ENCODE measurements at places on chromosomes 6 and 20. TPM values are rescaled to one million over a fixed set of nuclear protein-coding genes. Genes with fewer than 3 reads are reported as not detected.

- no peaks in the 10 kb centered on the region for H3K27me3 ChIP-seq
- no peak overlapping the region for H3K27ac ChIP-seq
- H3K4me3 ChIP-seq = no peak overlapping the region
- no peaks in the 10 kb centered on the region for H3K4me1 ChIP-seq
- H3K36me3 ChIP-seq = no peaks in the 10 kb centered on the region
Observed at GRCh38 chr6:97819710-97820109, 536.7 kb upstream of the MMS22L start.

DNA sequence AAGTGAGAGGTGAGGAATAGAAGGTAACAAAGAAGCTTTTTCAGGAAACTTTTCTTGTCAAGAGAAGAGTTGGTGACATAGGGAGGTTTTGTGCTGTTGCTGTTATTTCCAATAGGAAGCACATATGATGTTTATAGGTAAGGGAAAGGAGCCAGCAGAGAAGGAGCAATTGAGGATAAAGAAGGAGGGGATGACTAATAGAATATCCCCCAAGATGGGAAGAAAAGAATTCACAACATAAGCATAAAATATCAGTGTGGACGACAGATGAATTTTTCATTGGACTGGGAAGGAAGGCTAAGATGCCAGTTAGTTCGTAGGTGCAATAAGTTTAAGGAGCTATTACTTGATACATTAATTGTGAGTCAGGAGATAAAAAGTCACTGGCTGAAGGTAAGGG is 8.5 kb upstream of the BEND6 start:
- no peak overlapping the region for H3K4me3 ChIP-seq
- H3K36me3 ChIP-seq = no peaks in the 10 kb centered on the region
- no peaks in the 10 kb centered on the region for H3K4me1 ChIP-seq
- DNase-seq = no peak
- H3K27me3 ChIP-seq = no peaks in the 10 kb centered on the region
- no peak overlapping the region for H3K27ac ChIP-seq

GRCh38 chr6:34570066-34570833 is 14.1 kb upstream of the SPDEF start:
- H3K27me3 ChIP-seq = no peaks in the 10 kb centered on the region
- no peaks in the 10 kb centered on the region for H3K4me1 ChIP-seq
- no peak overlapping the region for H3K4me3 ChIP-seq
- H3K36me3 ChIP-seq = no peaks in the 10 kb centered on the region
- no peak for DNase-seq

Gene FAM209B
- polyA plus RNA-seq = 1.9 TPM

- H3K27me3 ChIP-seq = no peaks in the 10 kb centered on the region
- peak; percentile 98 for DNase-seq
- H3K4me1 ChIP-seq = peaks cover 2% of the 10 kb centered on the region
- peak overlapping the region; percentile 97 for H3K27ac ChIP-seq
- H3K36me3 ChIP-seq = peaks cover 3% of the 10 kb centered on the region
Observed at GRCh38 chr6:33589731-33590530, 9.9 kb upstream of the BAK1 start.

DNA sequence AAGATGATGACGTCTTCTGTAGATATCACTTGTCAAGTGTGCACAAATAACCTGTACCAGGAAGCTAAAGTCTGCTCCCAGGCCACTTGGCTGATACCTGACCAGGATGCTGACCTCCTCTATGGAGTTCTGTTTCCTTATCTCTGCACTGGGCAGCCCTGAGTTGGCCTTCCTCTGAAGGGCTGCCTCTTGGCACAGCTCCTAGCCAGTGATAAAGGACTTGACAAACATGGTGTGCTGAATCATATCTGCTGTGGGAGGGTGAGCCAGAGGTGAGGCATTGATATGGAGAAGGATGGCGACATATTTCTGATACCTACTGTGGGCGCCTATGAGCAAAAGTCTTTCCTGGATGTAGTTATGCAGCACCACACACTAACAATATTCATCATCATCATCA is 32.8 kb upstream of the FOXA2 start:
- no peak overlapping the region for H3K27ac ChIP-seq
- no peaks in the 10 kb centered on the region for H3K4me1 ChIP-seq
- H3K4me3 ChIP-seq = no peak overlapping the region
- H3K36me3 ChIP-seq = no peaks in the 10 kb centered on the region
- peak; percentile 61 for DNase-seq

Gene NXT1
- polyA plus RNA-seq = 15.0 TPM

Gene ZDHHC14
- 3.4 TPM for polyA plus RNA-seq

GRCh38 chr6:118171852-118172251 is 264.8 kb downstream of the SLC35F1 start:
- H3K27me3 ChIP-seq = no peaks in the 10 kb centered on the region
- no peak for DNase-seq
- H3K4me1 ChIP-seq = no peaks in the 10 kb centered on the region
- no peaks in the 10 kb centered on the region for H3K36me3 ChIP-seq

- H3K36me3 ChIP-seq = no peaks in the 10 kb centered on the region
- DNase-seq = no peak
Observed at GRCh38 chr6:84809455-84809854, 45.1 kb upstream of the TBX18 start.

Gene COL9A1
- not detected for polyA plus RNA-seq

Gene RIMS4
- not detected for polyA plus RNA-seq

- no peak for DNase-seq
- no peaks in the 10 kb centered on the region for H3K36me3 ChIP-seq
- H3K27me3 ChIP-seq = no peaks in the 10 kb centered on the region
- no peak overlapping the region for H3K4me3 ChIP-seq
- no peak overlapping the region for H3K27ac ChIP-seq
Observed at GRCh38 chr20:47202733-47203667, 153.5 kb downstream of the ZMYND8 start.

Gene HAO1
- not detected for polyA plus RNA-seq

Gene KCNS1
- polyA plus RNA-seq = 1.0 TPM

DNA sequence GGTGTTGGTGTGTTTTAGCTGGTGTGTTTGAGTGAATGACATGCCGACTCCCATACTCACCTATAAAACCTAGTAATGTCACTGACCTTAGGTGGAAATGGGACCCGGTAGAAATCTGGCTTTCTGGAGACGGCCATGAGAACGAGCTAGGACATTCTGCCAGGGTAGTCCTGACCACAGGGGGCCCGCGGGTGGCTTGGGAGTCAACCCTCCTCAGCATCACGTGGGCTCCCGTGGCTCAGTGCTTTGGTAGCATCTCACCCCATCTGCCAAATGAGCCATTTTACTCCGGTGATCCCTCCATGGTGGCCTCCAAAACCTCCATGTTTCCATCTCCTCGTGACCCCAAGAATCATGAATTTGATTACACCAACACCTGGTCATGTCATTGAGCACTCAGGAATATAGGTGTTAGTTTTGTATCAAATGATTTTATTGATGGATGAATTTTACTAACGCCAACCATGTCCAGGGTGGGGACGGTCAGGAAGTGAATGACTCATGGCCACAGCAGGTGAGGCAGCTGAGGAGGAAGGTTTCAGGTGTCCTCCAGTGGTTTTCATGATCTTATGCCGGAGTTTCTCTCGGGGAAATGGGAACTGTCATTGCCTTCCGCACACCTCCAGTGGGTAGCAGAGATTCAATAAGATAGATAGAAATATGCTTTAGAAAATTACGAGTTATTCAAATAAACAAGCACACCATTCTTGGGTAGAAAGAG is 195.0 kb downstream of the SYNDIG1 start:
- no peaks in the 10 kb centered on the region for H3K4me1 ChIP-seq
- DNase-seq = no peak
- H3K4me3 ChIP-seq = no peak overlapping the region
- H3K36me3 ChIP-seq = no peaks in the 10 kb centered on the region

Gene SPATA25
- polyA plus RNA-seq = not detected

Gene REM1
- polyA plus RNA-seq = 1.8 TPM

GRCh38 chr20:14921513-14921912 is 584.1 kb upstream of the FLRT3 start:
- H3K27me3 ChIP-seq = no peaks in the 10 kb centered on the region
- no peak overlapping the region for H3K27ac ChIP-seq
- no peaks in the 10 kb centered on the region for H3K36me3 ChIP-seq

DNA sequence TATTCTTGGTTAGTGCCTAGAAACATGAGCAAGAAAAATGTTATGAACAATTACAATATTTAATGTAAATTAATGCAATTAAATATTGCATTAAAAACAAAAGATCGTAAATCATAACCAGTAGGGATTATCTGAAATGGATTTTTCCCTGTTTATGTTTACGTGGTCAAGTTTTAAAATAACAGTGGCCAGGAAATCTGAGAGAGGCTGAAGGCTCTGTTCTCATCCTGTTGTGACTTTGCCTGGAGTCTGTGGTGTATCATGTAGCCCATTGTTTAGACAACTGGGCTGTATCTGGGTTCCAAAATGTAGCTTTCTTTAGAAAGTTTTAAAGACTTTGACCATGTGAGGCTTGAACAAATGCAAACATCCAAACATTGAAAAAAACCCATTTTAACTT is 2.4 kb downstream of the MYO6 start:
- peak overlapping the region; percentile 97 for H3K27ac ChIP-seq
- H3K4me3 ChIP-seq = no peak overlapping the region
- no peaks in the 10 kb centered on the region for H3K27me3 ChIP-seq
- no peak for DNase-seq
- peaks cover 2% of the 10 kb centered on the region for H3K4me1 ChIP-seq

Gene ANGPT4
- not detected for polyA plus RNA-seq

- H3K4me1 ChIP-seq = peaks cover 9% of the 10 kb centered on the region
- DNase-seq = no peak
- no peaks in the 10 kb centered on the region for H3K27me3 ChIP-seq
- H3K36me3 ChIP-seq = no peaks in the 10 kb centered on the region
- H3K27ac ChIP-seq = no peak overlapping the region
Observed at GRCh38 chr6:20208687-20209378, 3.4 kb downstream of the MBOAT1 start.

DNA sequence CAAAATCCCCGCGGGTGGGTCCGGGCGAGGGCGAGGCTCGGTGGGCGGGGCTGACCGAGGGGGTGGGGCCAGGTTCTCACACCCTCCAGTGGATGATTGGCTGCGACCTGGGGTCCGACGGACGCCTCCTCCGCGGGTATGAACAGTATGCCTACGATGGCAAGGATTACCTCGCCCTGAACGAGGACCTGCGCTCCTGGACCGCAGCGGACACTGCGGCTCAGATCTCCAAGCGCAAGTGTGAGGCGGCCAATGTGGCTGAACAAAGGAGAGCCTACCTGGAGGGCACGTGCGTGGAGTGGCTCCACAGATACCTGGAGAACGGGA is 809 bp downstream of the HLA-G start:
- H3K27ac ChIP-seq = no peak overlapping the region
- DNase-seq = no peak
- peak overlapping the region; percentile 48 for H3K4me3 ChIP-seq
- H3K27me3 ChIP-seq = peaks cover 61% of the 10 kb centered on the region

Gene BYSL
- 3.8 TPM for polyA plus RNA-seq

Gene MAPK13
- polyA plus RNA-seq = 95.5 TPM

Gene TFAP2A
- polyA plus RNA-seq = not detected

- peak overlapping the region; percentile 100 for H3K27ac ChIP-seq
- H3K36me3 ChIP-seq = no peaks in the 10 kb centered on the region
Observed at GRCh38 chr6:35601331-35602132, 87.2 kb downstream of the FKBP5 start.

Gene UQCC2
- polyA plus RNA-seq = 54.0 TPM

Data from small intestine (tissue), 16 donors.